CD4-positive, alpha-beta T cell treated with Interleukin-10 for 1 hour (primary cell): ENCODE measurements at places on chromosomes 6 and 20.

DNA sequence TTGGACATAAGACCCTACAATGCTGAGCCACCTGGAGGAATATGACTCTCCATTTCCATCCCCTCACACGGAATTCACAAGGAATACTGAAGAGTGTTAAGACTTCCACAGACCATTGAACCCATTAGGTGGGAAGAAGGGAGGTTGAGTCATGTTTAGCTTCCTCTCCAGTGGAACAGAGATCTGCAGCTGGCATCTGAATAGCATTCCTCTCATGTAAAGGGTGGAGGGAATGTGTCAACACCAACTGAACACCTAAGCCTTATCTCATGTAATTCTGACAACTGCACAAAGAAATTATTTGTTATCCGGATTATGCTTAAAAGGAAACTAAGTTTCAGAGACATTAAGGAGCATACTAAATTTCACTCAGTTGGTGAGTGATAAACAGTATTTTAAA is 705.9 kb downstream of the MAFB start:
- no peak for DNase-seq

DNA sequence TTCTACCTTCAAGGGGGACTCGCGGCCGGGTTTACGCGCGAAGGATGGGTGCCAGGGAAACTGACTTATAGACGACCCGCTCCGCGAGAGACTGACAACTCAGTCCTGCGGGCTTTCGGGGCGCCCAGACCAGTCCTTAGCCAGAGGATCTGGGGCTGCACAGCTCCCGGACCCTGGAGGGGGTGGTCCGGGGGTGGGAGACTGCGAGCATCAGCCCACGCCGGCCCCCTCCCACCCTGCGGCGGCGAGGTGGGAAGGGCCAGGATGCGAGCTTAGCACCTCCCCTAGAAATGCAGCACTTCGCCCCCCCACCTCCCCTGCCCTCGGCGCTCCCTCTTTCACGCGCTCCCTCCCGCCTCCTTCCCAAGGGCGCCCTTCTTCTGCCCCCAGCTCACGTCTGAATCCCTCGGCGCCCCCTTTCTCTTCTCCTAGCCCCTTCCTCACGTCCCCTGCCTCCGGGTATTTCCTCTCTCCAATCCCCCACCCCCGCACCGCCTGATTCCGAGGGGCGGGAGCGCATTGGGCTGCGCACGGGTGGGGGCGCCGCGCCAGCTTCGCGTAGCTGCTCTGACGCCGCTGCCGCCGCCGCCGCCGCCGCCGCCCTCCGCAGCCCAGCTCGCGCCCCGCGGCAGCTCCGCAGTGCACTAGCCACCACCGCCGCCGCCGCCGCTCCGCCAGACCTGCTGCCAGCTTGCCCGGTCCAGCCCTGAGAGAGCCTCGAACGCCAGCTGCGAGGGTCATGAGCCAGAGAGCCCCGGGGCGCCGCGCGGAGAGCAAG is at the start of gene SLC32A1:
Gene SLC32A1, plus strand, starts transcription at position 639 of the 778 bp plus-strand sequence. CDS start 239 bp downstream, outside the sequence.
- no peak for DNase-seq

DNA sequence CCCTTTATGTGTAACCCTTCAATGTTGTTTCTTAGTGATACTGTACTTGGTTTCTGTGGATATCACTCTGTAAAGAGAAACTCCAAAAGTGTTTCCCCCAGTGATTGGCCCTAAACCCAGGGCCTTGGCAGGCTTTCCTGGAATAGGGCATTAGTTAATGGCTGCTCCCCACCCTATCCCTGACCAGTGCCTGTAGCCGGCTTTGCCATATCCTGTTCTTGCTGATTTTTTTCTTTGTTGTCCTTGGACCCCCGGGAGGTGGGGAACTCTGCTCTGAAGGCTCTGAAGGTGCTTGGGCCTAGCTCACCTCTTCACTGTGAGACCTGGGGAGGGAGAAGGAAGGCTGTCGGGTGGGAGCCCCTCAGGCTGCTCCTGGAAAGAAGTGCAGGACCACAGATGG is 120.1 kb downstream of the TCP11 start:
- no peak for DNase-seq

GRCh38 chr6:161547617-161548016 is 273.8 kb upstream of the AGPAT4 start:
- DNase-seq: no peak

DNA sequence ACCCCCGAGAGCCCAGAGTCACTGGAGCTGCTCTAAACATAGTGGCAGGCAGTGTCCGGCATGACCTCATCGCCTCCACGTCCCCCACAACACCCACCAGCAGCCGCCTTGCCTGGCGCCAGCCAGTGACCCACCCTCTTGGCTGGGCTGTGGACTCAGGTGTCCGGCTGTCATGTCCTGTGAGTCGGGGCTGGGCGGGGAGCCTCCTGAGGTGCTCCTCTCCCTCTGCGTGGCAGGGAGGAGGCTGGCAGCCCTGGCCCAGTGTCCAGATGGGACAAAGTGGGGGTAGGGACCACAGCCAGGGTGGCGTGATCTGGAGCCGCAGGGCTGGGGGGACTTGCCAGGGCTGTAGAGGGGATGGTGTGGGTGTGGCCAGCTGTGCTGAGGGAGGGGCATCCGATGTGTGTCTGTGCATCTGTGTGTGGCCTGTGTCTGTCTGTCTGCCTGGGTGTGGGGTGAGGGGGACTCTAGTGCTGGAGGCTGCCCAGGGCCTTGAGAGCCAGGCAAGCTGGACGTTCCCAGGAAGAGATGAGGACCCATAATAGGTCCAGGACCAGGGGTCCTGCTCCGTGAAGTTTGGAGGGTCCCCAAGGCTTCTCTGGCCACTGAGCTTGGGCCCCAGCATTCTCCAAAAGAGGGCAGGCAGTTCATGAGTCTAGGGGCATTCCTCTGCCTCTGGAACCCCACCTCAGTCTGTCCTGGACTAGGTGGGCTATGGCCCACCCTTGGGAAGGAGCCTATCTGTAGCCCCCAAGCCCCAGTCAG is 2.3 kb upstream of the SOX18 start:
- no peak for DNase-seq

- no peak for DNase-seq
These were observed 79.4 kb downstream of the ZDHHC14 start for GRCh38 chr6:157460182-157460999.

DNA sequence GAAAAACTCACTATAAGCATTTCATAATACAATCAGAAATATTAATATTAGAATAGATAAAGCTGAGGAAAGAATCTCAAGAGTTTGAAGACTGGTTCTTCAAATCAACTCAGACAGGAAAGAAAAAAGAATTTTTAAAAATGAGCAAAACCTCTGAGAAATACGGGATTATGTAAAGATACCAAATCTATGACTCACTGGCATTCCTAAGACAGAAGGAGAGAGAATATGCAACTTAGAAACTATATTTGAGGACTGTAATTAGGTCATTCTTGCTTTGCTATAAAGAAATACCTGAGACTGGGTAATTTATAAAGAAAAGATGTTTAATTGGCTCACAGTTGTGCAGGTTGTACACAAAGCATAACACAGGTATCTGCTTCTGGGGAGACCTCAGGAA is 665.1 kb downstream of the RNF144B start:
- DNase-seq: no peak

DNA sequence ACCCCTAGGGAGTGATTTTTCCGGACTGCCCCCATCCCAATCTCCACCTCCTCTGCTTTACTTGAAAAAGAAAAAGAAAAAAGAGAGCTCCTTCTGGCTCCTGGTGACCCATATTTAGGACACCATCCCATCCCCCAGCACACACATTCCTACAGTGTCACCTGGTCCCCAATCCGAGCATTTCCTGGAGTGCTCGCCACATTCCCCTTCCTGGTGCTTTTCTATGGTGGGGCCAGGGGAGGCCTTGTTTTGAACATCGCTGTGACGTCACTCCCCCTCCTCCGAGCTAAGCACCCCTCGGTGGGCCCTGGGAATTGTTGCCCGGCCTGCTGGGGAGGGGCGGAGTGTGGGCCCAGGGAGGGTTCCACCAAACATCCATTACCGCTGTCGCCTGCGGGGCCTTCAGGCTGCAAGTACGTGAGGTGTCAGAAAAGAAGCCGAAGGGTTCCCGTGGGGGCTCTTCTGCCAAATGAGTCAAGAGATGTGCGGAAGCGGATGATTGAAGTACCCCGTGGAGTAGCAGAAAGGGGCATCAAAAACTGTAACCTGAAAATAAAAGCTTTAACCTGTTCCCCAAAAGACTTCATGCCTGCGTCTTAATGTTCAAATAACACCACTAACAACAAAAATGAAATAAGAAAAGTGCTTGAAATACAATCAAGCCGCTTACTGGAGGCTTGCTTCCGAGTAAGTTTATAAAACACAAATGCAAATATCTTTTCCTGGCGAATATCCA is 2.8 kb upstream of the FOXC1 start:
- DNase-seq: no peak

DNA sequence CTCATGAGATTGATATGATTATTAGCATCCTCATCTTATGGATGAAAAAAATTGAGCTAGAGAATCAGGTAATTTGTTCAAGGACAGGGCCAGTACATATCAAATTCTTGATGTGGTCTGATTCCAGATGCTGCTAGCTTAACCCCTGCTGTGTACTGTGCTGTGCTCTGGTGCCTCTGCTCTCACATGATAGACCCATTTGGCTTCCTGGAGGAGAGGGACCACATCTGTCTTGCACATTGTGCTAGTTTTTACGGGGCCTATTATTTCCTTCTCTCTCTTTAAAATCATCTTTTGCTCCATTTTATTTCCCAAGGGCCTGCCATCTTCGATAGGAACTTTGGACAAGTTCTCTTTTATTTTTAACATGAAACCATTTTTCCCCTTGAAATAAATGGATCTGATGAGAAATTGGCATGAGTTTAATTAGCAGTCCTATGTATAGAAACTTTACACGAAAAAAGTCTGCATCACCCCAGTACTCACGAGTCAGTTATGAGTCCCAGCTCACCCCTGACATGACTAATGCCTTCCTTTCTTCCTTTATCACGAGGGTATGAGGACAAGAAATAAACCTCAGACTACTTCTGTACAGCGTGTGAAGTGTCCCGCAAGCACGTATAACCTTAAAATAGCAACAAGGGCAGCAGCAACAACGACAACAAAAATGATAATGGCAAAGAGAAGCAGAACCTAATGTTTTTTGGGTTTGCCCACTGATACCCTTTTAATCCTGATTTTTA is 26.5 kb downstream of the CD109 start:
- no peak for DNase-seq

GRCh38 chr6:45667766-45668165 is 290.0 kb upstream of the SUPT3H start:
- DNase-seq: no peak

DNA sequence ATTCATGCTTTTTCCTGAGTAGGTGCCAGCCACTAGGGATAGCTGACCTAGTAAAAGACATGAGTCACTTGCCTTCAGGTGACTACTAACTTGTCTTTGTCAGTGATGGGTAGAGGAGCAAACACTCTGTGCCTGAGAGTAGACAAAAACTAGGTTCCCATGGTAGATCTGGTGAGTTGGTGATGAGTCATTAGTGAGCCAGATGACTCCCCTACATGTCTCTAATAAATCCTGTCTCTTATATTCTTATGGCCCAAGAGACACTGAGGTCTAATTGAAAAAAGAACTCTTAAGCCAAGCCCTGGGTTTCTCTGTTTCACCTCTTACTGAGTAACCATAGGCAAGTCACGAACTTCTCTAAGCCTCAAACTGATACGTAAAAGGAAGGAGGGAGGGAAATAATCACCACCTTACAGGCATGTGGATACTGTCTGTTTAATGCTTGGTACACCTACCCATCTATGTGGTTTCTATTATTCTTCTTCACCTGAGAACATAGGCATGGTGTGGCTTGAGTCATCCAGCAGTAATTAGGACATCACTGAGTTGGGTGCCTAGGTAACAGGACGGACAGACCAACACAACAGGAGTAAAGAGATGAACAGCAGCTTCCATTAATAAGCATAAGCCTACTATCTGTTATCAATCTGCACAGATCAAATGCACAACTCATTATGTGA is 20.3 kb downstream of the TTPAL start:
- DNase-seq: no peak

- DNase-seq: no peak
These were observed 58.7 kb upstream of the TGM3 start for GRCh38 chr20:2237059-2237458.

DNA sequence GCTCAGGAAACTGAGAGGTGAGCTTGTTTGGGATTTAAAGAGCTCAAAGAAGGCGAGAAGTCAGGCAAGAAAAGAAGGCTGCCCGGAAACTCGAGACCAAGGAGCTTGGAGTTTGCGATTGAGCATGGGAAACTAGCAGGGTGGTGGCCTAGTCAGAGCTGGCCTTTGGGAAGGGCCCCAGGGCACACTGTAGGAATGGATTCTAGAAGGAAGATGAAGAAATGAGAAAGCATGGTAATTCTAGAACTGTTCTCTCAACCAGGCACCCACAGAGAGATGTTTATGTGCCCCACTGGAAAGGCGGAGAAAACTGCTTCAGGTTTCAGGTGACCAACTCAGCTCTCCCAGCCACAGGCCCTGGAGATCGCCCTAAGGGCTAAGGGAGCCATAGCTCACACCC is 126.2 kb downstream of the FOXO3 start:
- DNase-seq: no peak
